RKO (cell line): ENCODE measurements at places on chromosomes 16 and 17.
A peak's percentile ranks its signal among the peaks of the same experiment; 100 is the strongest.

DNA sequence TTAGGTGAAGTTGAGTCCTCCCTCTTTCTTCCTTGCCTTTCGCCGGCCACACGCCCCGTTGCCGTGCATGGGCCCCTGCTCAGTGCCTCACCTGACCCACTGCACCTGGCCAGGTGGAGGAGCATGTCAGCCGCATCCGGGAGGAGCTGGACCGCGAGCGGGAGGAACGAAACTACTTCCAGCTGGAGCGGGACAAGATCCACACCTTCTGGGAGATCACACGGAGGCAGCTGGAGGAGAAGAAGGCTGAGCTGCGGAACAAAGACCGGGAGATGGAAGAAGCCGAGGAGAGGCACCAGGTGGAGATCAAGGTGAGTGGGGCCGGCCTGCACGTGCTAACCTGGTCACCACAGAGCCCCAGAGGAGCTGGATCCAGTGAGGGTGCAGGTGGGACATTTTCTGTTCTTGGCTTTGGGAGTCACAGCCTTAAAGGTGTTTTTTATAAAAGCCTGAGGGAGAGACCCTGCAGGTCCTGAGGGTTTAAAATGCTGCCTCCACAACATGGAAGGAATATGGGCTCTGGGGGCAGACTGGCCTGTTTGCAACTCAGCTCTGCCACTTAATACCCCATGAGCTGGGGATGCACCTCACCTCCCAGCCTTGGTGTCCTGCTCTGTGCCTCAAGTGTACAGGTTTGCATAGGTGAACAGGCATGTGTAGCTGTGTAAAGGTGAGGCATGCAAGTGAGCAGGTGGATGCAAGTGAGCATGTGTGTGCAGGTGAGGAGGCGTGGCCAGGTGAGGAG lies 12.1 kb upstream of the DBNDD1 start:
- no peak for DNase-seq

- peak; percentile 18 for DNase-seq
Observed at GRCh38 chr17:28948873-28949184, 2.5 kb downstream of the PHF12 start.

DNA sequence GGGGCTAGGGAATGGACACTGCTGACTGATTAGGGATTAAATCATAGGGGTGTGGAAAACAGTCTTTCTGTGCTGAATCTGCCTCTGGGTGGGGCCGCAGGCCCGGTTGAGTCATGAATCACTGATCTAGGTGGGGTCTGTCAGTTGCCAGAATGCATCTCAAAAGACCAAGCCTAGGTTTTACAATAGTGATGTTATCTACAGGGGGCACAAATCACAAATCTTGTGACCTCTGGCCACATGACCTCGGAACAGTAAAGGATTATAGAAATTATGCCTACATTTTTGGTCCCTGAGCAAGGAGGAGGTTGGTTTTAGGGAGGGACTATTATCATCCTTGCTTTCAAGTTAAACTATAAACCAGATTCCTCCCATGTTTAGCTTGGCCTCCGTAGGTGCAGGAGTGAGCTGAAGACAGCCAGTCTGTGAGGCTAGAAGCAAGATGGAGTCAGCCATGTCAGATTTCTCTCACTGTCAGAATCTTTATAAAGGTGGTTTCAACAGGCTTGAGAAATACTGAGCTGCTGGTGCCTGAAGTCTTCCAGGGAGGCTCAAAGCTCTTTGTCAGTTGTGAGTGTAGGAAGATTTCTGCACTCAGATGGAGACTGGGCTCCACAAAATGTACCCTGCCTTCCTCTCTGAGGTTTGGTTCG lies 12.9 kb downstream of the GNGT2 start:
- no peak for DNase-seq

DNA sequence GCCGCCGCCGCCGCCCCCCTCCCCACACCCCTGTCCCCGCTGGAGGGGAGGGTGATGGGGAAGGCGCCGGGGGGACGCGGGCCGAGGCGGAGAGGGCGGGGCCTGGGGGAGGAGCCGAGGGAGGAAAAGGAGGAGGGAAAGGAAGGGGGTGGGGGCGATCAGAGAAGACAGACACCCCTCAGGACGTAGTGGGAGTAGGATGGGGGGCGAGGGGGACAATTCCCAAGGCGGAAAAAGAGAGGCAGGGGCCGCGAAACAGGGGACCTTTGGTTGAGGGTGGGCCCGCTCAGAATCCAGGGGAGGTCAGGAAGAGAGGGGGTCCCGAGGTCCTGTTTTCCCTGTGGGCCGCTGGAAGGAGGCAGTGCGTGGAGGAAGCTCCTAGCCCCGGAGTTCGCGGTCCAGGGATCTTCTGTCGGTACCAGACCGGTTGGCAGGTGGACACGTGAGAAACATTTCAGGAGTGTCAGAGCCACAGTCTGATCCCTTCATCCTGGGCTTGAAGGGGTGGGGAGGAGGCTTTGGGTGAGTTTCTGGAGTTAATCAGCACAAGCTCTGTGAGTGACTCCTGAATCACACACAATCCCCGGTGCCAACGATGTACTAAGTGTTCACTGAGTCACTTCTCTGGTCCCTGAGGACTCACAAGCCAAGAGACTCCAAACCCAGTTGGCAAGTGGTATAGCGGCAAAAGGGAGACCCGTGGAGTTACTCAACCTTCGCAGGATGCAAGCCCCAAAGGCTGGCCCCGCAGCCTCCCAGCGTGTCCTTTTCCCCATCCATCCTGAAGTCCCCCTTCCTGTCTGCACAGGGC lies at the start of gene XYLT1:
XYLT1 (minus strand) TSS at position 53 of the 811 bp plus-strand sequence. CDS start 164 bp downstream, outside the sequence.
- peak; percentile 91 for DNase-seq

- DNase-seq: peak; percentile 34
Observed at GRCh38 chr17:36089888-36090836, at the start of gene CCL3. Gene CCL3 (minus strand): TSS chr17:36090143. CDS start chr17:36090058, 85 bp downstream.

- DNase-seq: no peak
Observed at GRCh38 chr17:44655983-44656710, at the start of gene MEIOC. Gene MEIOC (plus strand): TSS chr17:44656468. CDS start chr17:44656614, 146 bp downstream.

DNA sequence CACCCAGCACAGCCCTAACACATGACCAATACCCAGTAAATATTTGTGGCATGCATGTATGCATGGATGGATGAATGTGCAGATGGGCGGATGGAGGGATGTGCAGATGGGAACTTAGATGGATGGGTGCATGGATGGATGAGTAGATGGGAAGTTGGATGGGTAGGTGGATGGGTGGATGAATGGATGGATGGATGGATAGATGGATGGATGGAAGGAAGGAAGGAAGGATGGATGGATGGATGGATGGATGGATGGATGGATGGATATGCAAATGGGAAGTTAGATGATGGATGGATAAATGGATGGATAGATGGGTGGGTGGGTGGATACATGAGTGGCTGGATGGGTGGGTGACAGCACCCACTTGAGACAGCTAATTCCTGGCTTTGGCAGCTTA lies 193.2 kb upstream of the TNRC6C start:
- DNase-seq: no peak

DNA sequence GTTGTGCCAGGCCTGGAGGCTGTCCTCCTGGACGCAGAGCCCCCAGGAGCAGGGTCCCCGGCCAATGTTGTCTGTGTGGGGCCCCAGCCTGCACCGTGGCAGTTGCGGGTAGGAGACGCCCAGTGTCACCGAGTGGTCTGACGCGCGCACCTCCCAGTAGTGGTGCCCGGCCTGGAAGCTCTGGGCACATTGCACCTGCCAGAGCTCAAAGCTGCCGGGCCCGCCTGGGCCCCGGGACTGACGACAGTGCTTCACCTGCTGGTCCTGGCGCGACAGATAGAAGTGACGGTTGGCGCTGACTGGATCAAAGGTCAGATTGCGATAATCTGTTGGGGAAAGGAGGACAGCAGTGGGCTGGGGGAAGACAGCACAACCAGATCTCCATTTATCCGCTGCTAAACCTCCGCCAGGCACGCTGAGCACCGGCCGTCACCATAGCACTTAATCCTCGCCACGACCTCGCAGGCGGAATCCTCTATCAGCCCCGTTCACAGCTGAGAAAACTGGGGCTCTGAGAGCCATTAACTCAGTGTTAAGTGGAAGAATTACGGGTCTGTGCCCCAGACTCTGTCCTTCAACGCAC lies 5.6 kb downstream of the TRIM65 start:
- no peak for DNase-seq

- DNase-seq: no peak
Observed at GRCh38 chr16:24854607-24855171, 8.9 kb downstream of the SLC5A11 start.

GRCh38 chr16:29790949-29791844 lies 646 bp downstream of the KIF22 start:
- peak; percentile 27 for DNase-seq

DNA sequence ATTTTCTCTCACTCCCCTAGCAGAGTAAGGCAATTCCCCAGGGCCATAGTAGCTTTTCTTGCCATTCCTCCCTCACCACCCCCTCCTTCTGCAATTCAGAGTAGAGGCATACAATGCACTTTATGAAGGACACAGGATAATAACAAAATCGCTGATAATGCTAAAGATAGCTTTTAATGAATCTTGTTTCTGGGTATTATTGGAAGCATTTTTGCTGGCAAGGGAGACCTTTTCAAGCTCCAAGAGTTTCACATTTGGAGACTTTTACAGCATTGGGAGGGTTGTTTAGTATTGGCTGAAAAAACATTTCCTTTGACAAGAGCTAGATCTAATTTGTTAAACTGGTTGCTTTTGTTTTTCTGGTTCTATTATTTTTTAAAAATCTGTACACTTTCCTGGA lies 573.0 kb upstream of the C16orf82 start:
- DNase-seq: no peak

DNA sequence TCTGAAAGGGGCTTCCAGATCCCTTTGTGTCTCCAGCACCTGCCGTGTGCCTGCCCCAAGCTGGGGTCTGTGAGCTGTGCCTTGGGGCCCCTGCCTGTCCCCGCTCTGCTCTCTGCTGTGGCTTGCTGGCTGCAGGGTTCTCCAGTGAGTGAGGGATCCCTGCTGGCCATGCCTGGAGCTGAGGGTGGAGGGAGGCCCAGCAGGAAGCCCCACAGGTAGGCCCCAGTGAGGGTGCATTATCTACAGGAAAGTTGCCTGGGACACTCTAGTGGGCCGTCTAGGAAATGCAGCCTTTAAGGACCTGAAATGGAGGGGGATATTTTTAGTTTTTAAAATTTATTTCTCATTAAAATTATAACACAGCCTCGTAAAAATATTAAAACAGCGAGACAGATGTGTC lies 50.9 kb downstream of the JPH3 start:
- DNase-seq: no peak

DNA sequence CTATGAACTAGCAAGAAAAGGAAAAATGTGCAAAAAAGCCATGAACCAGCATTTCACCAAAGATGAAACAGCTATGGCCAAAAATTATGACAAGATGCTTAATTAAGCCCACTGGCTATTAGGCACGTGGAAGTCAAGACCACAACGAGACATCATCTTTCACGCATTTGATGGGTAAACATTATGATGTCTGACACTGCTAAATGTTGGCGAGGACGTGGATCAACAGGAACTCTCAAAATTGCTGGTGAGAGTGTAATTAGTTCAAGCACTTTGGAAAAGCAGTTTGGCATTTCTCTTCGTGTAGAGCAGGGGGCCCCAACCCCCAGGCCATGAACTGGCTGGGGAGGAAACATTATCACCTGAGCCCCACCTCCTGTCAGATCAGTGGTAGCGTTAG lies 39.6 kb upstream of the ADGRG1 start:
- no peak for DNase-seq

GRCh38 chr16:5841974-5842373 lies 744.4 kb upstream of the EEF2KMT start:
- DNase-seq: no peak

GRCh38 chr16:62068747-62069146 lies 32.5 kb upstream of the CDH8 start:
- peak; percentile 58 for DNase-seq

- no peak for DNase-seq
Observed at GRCh38 chr17:81888105-81888987, 3.0 kb downstream of the ALYREF start.

GRCh38 chr16:81239367-81240121 lies 1.1 kb downstream of the BCO1 start:
- DNase-seq: no peak

GRCh38 chr17:48179071-48179945 lies 71.7 kb downstream of the SNX11 start:
- no peak for DNase-seq

GRCh38 chr17:64063766-64064224 lies 43.4 kb upstream of the ICAM2 start:
- DNase-seq: no peak

DNA sequence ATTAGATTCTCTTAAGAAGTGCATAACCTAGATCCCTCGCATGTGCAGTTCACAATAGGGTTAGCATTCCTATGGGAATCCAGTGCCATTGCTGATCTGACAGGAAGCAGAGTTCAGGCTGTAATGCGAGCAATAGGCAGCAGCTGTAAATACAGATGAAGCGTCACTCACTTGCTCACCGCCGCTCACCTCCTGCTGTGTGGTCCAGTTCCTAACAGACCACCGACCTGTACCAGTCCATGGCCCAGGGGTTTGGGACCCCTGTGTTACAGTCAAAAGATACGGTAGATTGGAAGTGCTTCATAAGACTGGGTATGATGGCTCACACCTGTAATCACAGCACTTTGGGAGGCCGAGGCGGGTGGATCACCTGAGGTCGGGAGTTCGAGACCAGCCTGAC lies 2.8 kb downstream of the STAT5A start:
- DNase-seq: no peak

GRCh38 chr17:34283571-34283970 lies 2.0 kb upstream of the CCL11 start:
- DNase-seq: no peak

DNA sequence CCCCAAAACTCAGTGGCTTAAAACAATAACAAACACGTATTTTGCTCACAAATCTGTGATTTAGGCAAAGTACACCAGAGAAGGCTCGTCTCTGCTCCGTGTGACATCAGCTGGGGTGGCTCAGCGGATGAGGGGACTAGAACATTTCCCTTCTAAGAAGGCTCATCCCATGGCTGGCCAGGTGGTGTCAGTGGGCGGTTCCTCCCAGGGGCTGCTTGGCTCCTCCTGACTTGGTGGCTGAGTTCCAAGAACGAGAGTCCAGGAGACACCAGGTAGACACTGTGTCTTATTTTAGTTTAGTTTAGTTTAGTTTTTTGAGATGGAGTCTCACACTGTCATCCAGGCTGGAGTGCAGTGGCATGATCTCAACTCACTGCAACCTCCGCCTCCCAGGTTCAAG lies 5.6 kb upstream of the CHMP6 start:
- no peak for DNase-seq

GRCh38 chr16:8716592-8716991 lies 42.2 kb downstream of the ABAT start:
- DNase-seq: no peak

- DNase-seq: no peak
Observed at GRCh38 chr17:550041-550398, 164.6 kb downstream of the VPS53 start.

DNA sequence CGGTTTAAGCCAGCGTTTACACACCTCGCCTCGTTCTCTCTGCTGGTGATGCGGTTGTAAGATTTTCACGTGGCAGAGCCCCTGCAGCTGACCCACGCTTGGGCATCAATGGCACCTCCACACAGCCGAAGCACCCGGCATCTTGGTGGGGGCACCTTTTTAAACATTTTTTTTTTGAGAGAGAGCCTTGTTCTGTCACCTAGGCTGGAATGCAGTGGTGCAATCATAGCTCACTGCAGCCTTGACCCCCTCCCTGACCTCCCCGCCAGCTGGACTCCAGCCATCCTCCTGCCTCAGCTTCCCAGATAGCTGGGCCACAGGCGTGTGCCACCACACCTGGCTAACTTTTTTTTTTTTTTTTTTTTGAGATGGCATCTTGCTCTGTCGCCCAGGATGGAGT lies 4.9 kb downstream of the WDR90 start:
- no peak for DNase-seq

- DNase-seq: no peak
Observed at GRCh38 chr17:6714315-6714874, 1.2 kb upstream of the SLC13A5 start.

- DNase-seq: no peak
Observed at GRCh38 chr17:65559804-65560627, 1.4 kb downstream of the AXIN2 start.

GRCh38 chr16:76428858-76429257 lies 151.7 kb downstream of the CNTNAP4 start:
- no peak for DNase-seq
